ENCODE measurements at places on chromosomes 2 and 18.

GRCh38 chr2:112268547-112268946 lies 6.8 kb upstream of the ZC3H6 start:
- no peak for DNase-seq

DNA sequence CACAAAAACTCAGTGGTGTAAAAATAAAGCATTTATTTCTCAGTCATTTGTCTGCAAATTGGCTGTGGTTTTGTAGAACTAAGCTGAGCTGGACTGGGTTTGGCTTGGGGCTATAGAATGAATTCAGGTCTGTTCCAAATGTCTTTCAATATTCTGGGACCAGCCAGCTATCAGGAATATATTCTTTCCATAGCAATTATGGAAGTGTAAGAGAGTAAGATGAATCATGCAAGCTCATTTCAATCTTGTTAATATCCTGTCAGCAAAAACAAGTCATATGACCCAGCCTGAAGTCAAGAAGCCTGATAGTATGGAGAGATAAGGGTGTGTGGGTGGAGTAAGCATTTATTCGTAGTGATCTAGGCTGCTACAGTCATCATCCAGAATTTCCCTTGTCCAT lies 481.0 kb upstream of the CDH2 start:
- peak; percentile 1 for DNase-seq

DNA sequence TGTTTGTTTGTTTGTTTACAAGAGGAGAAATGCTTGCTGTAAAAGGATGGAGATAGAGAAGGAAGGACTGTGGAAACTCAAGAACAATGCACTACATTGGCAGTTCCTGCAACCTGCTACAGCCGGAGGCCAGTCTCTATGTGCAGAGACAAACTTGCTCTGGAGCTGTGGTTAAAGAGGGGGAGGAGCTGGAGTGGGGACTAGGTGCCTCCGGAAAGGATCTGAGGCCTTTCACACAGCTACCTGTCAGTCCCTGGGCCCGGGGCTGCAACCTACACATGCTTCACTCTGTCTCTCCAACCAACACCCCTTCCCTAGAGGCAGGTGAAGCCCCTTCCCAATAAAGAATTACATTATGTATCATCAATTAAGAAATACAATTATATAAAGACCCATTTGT lies 1234.0 kb upstream of the ZEB2 start:
- no peak for DNase-seq

DNA sequence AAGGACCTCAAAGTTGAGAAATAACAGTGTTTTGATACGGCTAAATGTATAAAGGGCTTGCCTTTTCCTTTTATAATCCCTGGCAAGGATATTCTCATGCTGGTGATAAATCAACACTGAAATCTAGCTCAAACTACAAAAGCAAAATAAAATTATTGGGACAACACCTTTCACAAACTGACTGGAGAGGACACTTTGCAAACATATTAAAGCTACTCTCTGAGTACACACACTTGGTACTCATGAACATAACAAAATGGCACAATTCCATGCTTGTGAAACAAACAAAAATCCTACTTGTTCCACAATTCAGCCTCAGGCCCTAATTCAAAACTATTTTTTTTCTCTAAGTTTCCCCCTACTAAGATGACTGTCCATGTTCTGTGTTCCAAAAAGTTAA lies 305.8 kb downstream of the ETAA1 start:
- DNase-seq, result no peak

DNA sequence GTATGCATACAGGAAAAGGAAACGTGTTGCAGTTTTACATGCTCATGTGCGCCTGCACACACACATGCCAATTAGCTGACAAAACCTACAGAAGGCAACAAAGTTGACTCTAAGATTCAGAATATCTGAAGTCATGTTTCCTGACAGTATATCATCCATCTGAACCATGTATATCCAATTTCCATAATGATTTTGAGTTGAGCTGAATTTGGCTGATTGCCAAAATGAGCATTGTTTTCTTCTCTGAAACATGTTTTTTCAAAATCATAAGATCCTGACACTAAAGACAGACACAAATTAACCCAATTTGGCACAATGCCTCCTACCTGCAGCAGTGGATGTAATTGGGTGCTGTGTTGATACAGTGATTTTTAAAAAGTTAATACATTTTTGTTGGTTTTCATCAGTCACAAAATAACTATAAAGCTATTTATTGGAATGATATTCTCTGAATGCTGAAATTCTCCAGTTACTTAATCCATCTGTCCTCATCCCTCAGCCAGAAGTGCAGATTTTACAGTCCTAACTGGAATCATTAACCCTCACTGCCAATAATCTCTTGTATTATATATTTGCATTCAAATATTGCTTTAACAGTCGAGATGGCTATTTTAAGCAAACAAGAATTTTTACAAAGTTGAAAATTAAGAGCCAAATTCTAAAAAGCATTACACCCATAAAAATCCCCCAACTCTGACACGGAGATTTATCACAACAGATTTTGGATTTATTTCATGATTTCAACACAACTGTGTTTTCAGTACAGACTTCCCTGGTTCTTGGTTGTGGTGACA lies 161.7 kb upstream of the LMAN1 start:
- DNase-seq, result no peak

DNA sequence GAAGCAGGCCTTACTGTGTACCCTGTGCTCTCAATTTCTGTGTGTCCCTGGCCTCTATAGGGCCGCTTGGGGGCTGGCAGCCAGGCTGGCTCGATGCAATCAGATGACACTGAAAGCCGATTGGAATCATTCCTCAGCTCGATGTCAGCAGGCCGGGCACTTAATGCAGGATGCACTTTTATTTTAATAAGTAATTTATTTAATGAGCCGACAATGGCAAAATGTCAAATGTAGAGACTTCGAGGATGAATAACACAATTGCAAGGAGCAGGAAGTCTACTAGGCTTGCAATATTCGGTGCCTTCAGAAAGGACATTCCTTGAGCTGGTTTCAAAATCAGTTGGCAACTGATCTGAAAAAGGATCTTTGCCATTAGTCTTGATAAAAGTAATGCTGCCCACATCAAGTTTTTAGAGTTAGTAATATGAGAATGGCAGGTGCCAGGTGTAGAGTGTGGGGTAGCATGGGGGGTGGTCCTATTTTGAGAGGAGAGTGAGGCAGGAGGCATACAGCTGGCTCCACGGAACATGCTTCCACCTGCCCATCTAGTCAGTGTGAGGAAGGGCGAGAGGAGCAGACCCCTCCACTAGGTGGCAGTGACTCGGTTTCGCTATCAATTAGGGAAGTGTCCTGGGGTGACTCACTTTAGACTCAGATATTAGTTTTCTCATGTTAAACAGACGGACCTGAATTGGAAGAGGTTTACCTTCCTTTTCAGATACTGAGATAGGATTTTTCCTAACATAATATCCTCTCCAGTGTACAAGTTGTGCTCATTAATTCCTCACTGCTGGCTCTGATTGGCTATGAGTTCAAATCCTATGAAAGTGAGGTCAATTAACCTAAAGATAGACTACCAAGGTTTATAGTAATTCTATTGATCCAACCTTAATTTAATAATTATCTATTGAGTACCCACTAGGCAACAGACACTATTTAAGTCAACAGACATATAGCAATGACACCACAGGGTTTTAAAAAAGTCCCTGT lies 80.9 kb downstream of the NABP1 start:
- DNase-seq, result no peak

GRCh38 chr2:68669651-68670050 lies 26.3 kb downstream of the PROKR1 start:
- no peak for DNase-seq

DNA sequence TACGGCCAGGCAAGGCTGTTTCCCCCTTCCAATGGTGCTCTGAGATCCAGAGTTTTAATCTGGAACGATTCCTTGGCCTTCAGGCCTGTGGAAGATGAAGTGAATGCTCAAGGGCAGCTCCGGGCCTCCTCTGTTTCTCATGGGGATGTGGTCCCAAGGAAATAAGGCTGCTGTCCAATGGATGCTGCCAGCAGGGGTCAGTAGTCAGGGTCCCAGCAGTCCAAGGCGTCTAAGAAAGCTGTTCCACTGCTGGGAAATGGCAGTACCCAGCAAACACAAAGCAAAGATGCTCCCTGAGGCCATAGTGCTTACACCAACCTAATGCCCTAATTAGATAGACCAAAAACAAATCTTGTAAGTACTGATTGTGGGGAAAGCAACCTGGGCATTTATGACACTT lies 12.5 kb downstream of the NMS start:
- no peak for DNase-seq

DNA sequence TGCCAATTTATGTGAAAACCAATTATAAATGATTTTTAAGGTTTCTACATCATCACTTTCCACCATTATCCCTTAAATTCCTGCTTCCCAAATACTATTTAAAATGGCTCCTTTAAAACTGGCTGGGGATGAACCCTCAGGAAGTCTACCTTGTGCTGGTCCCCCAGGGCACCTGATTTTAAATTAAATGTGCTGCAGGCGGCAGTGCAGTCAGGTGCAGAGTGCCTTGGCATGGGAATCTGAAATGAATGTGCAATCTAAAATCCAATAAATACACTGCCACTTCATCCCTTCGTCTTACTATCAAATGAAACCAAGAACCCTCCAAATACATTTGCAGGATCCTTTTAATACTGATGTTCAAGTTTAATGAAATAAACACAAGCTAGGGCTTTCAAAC lies 61.8 kb downstream of the C2orf76 start:
- no peak for DNase-seq

DNA sequence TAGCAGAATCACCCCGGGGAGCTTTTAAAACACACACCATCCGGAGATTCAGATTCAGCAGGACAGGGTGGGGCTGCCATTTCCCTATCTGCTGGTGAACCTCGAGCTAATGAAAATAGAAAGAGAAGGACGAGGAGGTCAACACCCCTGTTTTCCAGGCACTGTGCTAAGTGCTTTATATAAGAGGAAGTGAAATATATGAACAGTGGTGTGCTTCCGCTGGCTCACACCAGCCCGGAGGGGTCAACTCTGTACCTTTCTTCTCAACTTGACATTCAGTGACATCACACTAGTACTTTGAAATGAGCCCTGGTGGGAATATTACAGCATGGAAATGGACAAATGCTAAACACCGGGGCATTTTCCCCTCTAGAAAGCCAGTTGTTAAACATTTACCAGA lies 108.3 kb upstream of the LTBP1 start:
- no peak for DNase-seq

GRCh38 chr2:110215566-110216158 lies 3.3 kb upstream of the MTLN start:
- no peak for DNase-seq

- DNase-seq, result no peak
Observed at GRCh38 chr18:48820483-48821250, 130.1 kb downstream of the SMAD7 start.

GRCh38 chr18:32019251-32019948 lies 775 bp downstream of the RNF125 start:
- peak; percentile 39 for DNase-seq

DNA sequence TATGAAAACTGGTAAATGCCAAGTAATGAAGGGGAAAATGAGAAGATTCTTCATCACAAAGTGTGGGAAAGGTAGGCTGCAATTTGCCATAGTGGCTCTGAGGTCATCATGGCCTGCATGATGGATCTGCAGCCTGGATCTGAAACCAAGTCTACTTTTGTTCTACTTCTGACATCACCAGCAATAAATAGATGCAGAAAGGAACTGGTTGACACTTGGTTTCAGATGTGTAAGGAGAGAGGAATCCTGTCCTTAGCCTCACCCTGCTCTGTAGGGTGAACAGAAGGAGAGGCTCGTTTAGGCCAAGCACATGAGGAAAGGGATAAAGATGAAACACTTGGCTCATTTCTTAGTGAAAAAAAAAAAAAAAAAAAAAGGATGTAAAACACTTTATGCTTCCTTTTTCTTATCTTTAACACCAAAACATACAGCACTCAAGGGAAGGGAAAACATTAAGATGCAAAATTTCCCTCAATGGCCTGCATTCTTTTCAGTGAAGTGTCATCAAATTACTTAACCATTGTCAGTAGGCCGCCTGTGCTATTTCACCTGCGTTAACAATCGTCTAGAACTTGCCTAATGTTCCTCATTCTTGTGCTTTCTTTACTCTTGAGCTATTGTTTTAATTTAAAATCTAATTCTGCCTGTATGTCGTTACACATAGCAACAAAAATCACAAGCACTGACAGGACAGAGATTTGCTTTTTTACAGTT lies 3.9 kb downstream of the NEB start:
- DNase-seq, result peak; percentile 3

DNA sequence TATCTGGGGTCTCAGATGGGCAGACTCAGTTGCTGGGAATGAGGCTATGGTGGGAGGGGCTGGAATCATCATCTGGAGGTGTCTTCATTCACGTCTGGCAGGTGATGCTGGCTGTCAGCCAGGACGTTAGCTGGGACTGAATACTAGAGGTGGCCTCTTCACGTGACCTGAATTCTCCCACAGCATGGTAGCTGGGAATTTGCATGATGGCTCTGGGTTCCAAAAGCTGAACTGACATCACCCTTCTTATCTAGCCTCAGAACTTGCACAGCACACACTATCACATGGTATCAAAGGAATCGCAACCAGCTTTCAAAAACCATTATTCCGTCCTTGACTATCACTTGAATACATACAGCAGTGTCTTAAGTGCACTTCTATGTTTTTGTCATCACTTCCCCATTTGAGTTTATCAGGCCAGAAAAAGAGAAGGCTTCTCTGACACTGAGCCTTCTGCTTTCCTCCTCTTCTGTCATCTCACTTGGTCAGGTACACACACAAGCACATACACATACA lies 53.0 kb upstream of the LRP2 start:
- no peak for DNase-seq

- no peak for DNase-seq
Observed at GRCh38 chr18:6022074-6022444, 126.7 kb upstream of the TMEM200C start.

- no peak for DNase-seq
Observed at GRCh38 chr2:149716687-149717086, 129.1 kb upstream of the MMADHC start.

DNA sequence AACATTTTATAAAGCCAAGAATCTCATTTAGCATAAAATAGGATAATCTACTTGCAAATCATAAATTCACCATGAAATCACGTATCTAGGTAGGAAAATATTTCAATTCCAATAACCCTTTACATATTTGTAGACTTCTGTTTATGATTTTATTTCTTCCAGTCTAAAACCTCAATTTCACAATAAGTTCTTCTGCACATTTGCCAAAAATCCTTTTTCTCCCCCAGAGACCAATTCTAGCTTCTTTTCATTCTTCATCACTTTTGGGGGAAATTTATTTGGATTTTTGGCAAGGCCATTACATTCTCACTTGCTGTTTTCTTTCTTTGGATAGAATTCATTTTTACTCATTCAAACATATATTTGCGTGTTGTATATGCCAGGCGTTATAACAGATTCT lies 86.8 kb downstream of the SPRED2 start:
- peak; percentile 75 for DNase-seq

DNA sequence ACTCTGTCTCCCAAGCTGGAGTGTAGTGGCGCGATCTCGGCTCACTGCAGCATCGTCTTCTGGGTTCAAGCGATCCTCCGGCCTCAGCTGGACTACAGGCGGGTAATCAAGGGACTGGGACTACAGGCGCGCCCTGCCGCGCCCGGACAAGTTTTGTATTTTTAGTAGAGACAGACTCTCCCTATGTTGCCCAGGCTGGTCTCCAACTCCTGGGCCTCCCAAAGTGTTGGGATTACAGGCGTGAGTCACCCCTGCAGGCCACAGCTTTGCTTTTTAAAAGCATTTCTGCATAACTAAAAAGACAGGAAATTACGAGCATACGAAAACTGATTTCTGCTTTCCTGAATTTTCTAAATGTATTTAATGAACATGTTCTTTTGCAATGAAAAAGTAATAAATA lies 916 bp upstream of the OSBPL1A start:
- peak; percentile 50 for DNase-seq

GRCh38 chr2:168692132-168692744 lies 110.2 kb upstream of the NOSTRIN start:
- no peak for DNase-seq

All from adipocyte (in vitro differentiated cells).